HCT116 (cell line): ENCODE measurements at places on chromosomes 11 and 22.

DNA sequence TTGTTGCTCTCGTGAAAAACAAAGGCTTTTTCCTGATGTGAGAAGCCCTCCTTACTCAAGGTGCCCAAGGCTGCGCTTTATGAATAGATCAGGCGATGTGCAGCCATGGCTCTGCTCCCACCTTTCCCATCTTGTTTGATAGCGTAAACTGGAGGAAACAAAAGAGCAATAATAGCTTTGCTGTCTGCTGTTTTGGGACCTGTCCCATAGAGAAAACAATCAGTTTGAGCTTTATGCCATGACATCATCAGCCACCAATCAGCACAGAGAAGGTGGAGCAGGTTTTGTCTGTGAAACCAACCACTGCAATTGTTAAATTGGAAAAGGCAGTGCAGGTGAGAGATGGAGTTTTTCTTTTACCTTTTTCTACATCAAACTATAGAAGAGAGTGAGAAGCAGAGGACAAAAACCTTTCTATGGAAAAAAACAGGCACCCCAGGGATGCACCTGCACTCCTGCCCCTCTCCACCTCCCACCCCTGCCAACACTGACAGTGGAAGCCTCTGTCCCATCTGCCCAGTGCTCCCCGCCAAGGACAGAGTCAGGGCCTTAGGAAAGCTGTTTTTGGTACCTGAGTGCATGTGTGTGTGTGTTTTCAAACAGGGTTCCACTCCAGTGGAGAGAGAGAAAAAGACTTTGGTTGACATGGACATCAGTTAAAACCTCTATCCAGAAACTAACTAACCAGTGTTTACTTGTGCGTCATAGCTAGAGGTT lies 80.7 kb downstream of the MICAL3 start:
- no peak for DNase-seq

DNA sequence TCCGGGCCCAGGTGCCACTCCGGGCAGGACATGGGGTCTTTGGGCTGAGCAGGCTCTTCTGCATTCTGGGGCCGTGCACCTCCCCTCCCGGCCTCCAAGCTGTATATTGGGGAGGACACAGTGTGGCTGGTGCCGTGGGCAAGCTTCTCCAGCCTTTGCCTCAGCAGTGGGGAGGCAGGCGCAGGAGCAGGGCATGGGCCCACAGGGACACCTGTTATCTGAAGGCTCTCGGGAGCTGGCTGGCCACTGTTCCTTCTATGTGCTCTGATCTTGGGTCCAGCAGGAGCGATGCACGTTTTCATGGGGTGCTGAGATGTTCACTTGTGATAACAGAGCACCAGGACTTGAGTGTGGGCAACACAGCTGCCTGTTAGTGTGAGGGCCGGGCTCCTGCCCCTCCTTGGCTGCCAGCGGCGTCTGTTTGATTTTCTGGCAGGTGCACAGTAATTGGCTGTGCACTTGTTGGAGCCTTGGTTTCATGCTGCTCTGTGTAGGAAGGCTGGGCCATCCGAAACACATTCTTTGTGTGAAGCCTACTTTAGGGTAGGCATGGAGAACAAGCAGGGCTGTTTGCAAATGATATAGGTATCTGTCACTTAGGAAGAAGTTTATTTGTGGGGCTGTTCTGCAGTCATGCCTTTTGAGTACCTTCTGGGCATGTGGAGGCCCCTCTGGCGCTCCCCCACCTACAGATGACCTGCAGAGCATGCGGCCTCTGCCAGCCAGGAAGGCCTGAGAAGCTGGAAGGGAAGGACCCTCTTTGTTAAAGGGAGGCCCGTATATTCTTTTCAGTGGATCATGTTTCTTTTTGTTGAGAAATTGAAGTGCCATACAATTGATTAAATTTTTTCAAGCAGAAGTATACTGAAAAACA lies 201.5 kb downstream of the TBC1D22A start:
- DNase-seq: no peak

- DNase-seq: no peak
Measured at GRCh38 chr11:2314525-2315394, 12.9 kb downstream of the TSPAN32 start.

DNA sequence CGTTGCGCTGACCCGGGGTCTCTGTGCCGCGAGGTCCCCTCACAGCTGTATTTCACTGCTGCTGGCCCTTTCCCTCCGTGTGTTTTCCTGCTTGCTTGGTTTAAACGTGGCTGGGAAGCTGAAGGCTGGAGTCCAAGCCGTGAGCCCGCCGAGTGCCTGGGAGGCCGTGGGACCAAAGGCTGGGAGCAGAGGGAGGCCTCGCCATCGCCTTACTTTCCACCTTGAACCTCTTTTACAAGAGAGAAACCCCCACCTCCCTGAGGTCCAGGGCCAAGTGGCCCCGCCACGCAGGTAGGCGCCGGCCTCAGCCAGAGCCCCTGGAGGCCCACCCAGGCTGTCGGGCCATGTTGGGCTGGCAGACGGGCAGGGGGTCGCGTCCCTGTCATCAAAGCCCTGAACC lies 411.6 kb downstream of the TBC1D22A start:
- DNase-seq: no peak

DNA sequence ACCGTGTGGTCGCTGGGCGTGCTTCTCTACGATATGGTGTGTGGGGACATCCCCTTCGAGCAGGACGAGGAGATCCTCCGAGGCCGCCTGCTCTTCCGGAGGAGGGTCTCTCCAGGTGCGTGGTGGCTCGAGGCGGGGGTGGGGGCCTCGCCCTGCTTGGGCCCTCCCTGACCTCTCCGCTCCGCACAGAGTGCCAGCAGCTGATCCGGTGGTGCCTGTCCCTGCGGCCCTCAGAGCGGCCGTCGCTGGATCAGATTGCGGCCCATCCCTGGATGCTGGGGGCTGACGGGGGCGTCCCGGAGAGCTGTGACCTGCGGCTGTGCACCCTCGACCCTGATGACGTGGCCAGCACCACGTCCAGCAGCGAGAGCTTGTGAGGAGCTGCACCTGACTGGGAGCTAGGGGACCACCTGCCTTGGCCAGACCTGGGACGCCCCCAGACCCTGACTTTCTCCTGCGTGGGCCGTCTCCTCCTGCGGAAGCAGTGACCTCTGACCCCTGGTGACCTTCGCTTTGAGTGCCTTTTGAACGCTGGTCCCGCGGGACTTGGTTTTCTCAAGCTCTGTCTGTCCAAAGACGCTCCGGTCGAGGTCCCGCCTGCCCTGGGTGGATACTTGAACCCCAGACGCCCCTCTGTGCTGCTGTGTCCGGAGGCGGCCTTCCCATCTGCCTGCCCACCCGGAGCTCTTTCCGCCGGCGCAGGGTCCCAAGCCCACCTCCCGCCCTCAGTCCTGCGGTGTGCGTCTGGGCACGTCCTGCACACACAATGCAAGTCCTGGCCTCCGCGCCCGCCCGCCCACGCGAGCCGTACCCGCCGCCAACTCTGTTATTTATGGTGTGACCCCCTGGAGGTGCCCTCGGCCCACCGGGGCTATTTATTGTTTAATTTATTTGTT lies 2.4 kb downstream of the PIM3 start:
- no peak for DNase-seq

DNA sequence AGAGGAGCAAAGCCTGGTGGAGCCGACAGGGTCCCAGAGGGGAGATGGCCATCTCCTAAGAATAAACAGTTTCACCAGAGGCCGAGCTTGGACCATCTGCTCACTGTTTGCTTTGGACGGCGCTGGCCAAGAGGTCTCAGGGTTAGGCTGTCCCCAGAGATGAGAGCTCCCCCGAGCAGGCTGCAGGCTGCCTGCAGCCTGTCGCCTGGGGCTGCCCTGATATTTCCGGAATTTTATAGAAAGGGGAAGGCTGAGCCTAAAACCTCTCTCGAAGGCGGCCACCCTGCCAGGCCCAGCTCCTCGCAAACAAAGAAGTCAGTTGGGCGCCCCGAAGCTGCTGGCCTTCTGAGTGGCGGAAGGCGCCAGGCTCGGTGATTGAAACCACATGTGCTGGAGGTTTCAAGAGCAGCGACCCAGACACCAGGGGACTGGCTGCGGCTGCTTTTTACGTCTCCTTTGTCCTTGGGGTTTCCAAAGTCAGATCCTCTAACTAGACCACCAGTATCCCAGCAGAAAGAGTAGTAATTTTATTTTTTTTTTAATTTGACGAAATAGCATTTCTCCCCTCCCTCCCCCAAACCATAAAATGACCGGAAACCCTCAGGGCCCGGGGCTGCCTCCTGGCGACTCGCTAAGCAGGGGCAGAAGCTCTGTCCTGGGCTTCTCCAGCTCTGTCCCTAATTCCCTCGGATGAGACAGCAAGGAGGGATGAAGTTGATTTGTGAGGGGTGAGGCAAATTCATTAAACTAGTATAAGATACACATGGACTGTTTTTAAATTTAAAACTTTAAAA lies 57.4 kb downstream of the CLMP start:
- no peak for DNase-seq

GRCh38 chr11:128335729-128336128 lies 251.6 kb downstream of the ETS1 start:
- DNase-seq: no peak

DNA sequence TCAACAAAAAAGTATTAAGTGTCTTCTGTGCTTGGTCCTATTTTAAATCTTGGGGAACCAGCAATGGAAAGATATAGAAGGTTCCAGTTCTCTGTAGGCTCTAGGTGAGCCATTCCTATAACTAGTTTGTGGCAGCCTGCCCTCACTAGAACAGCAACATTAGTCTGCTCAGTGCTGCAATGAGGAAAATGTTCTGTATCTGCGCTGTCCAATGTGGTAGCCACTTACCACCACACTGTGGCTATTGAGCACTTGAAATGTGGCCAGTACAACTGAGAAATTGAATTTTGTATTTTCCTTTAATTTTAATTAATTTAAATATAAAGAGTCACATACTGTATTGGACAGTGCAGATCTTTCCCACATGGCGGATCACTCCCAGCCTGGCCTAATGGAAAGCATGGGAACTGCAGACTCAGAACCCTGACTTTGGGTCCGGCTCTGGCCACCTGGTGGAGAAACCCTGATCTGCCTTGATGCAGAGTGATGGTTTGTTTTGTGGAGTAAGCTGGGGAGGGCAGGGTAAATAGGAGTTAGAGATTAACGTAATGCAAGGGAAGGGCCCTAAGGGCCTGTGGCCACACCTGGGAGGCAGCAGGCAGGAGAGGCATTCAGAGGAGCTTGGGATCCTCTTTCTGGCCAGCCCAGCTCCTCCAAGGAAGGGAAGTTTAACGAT lies 101.0 kb downstream of the ME3 start:
- DNase-seq: peak; percentile 80

- no peak for DNase-seq
Measured at GRCh38 chr11:44192462-44193100, 97.1 kb downstream of the EXT2 start.

DNA sequence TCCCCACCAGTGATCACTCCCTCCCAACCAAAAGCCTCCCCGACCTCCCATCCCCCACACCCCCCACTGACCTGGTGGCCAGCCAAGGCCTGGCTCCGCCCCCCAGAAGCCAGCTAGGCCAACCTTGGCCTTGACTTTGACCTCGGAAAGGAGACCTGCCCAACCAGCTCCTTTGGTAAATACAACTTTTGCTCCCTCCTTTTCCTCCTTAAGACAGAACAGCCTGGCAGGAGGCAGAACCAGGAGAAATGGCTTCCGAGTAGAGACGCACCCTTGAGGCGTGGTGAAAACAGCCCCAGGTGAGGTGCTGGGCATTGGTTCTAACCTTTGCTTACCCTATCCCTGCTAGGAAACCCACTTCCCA lies 27.0 kb downstream of the PLEKHA7 start:
- DNase-seq: no peak
